ENCODE measurements at places on chromosomes 6 and 20.

- DNase-seq, result no peak
These were observed at the start of gene C20orf144 for GRCh38 chr20:33662172-33662571. C20orf144 (plus strand) TSS chr20:33662327; CDS start chr20:33662346, 19 bp downstream.

DNA sequence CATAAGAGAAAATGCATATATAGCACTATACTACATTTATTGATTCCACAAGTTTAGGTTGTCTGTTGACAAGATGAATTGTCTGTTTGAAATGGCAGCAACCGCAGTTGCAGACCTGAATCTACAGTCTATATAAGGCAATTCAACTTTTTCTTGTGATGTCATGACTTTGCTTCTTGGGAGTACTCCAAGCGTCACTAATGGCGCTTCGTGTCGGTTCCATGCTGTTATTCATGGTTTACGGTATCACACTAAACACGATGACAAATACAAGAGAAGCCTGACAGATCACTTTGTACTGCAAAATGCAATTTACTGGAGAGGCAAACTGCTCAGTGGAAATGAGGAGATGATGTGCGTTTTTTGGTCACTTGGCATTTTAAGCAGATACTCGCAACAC is 280.3 kb upstream of the TCF21 start:
- no peak for DNase-seq

DNA sequence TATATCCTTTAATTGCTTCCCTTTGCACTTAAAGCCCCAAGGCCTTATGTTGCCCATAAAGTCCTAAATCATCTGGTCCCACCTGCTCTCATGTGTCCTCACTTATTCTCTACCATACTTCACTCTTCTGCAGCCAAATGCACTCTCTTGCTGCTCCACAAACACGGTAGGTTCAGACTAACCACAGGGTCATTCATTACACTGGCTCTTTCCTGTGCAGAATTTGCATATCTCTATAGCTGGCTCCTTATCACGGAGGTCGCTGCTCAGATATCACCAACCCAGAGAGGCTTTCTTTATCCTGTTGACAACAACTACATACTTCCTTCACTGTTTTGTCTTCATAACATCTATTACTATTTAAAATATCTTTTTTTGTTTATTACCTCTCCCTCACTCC is 86.8 kb downstream of the MOXD1 start:
- DNase-seq, result no peak

DNA sequence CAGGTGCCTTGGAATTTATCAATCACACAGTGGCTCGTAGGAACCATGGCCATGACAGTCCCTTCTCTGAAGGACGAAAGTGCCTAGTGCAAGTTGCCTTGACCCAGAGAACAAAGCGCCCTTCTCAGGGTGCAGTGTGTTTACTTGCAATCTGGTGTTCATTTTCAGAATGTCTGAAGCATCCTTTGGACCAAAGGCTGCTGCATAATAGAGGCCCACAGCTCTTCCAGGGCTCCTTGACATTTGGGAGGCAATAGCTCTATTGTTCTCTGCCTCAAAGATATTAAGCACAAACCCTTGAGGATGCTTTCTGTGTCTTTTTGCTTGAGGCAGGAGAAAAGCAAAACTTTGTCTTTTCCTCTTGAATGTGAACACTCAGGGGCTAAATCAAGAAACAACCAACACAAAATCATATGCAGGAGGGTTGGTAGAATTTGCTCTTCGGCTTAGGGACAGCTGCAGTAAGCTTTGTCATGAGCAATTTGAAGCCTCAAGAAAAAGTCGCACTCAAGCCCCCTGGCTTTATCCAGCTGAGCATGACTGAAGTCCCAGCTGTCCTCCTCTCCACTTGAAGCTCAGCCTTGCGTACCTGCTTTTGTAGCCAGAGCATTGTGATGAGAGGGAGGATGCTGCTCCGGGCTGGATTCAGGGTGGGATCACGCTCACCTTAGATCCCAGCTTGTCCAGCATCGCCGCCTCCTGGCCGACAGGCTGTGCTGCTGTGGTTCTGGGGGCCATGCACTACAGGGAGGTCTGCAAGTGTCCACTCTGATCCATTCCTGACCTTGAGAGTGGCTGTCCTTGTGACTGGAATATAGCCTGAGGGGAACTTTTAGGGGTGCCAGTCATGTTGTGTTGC is 495.4 kb downstream of the CDH26 start:
- DNase-seq, result no peak

GRCh38 chr6:39223061-39223460 is 6.2 kb downstream of the KCNK5 start:
- DNase-seq, result peak; percentile 62
